ENCODE measurements at places on chromosomes 5 and 9.
A peak's percentile ranks its signal among the peaks of the same experiment; 100 is the strongest.

DNA sequence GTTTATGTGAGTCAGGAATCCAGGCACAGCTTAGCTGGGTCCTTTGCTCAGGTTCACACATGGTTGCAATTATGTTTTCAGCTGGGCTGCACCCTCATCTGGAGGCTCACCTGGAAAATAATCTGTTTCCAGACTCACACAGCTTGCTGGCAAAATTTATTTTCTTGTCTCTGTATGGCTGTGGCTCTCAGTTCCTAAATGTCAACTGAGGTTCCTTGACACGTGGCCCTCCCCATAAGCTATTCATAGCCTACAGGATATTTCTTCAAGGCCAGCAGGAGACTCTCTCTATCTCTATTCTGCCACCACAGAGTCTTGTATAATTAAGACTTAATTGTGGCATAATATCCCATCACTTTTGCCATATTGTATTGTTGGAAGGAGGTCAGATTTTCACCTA, 732.0 kb downstream of the CDH18 start:
- no peak for DNase-seq

GRCh38 chr5:173981185-173981761, 7.7 kb upstream of the C5orf47 start:
- no peak for DNase-seq

- DNase-seq = no peak
Measured at GRCh38 chr5:9483243-9483642, 62.6 kb downstream of the SEMA5A start.

- DNase-seq = no peak
Measured at GRCh38 chr5:111223101-111223786, 940 bp upstream of the CAMK4 start.

- DNase-seq = no peak
Measured at GRCh38 chr5:114148253-114148652, 213.6 kb upstream of the KCNN2 start.

DNA sequence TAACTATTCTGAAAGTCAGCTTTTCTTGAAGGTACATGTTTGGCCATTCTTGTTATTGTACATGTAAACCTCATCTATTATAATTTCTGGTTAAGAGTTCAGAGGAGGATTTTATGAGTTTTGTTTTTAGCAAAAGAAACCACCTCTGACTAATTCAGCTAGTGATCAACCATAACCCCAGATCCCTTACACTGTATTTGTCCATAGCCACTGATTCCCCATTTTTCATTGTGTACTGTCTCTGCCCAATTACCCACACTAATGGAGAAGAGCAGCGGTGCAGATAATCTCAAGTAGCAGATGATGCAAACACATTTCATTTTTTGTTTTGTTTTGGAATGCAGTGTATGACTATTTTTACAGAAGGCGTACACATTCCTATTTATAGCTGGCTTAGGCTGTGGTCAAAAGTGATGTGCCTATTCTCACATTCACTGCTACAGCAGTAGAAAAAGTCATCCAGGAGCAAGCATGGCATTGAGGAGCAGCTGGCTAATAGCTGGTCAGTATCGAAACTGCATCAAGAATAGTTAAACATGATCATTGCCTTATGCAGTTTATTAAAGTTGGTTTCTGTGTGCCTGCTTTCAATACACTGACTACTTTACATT, 988.3 kb downstream of the DTWD2 start:
- no peak for DNase-seq

- DNase-seq = peak; percentile 90
Measured at GRCh38 chr5:55146543-55147151, 13.3 kb upstream of the GPX8 start.

GRCh38 chr9:78292716-78293497, 4.0 kb upstream of the PSAT1 start:
- DNase-seq = peak; percentile 12

GRCh38 chr5:25955337-25955736, 1083.0 kb downstream of the CDH9 start:
- no peak for DNase-seq
